ENCODE measurements at places on chromosomes 3 and 15. TPM values are rescaled to one million over a fixed set of nuclear protein-coding genes. Genes with fewer than 3 reads are reported as not detected.

Gene STRIT1
- total RNA-seq = 1.4 TPM

Gene PODXL2
- total RNA-seq = 4.2 TPM

Gene CLCN2
- 4.7 TPM for total RNA-seq

Gene ERICH6
- 0.21 TPM for total RNA-seq

Gene GABRA5
- total RNA-seq = 0.85 TPM

Gene XXYLT1
- total RNA-seq = 18.5 TPM

Gene TMEM42
- 7.9 TPM for total RNA-seq

Gene KLF15
- total RNA-seq = 1.6 TPM

Gene MAPKAPK3
- total RNA-seq = 20.5 TPM

Gene FEZF2
- total RNA-seq = not detected

Gene RFTN1
- 26.3 TPM for total RNA-seq

Gene RASL12
- 54.6 TPM for total RNA-seq

Gene ZNF609
- 23.7 TPM for total RNA-seq

Gene TICRR
- total RNA-seq = 2.9 TPM

Gene NAA80
- total RNA-seq = 2.3 TPM

Gene SLC9C1
- 1.9 TPM for total RNA-seq

Gene NAALADL2
- total RNA-seq = 77.5 TPM

Gene GRAMD1C
- 14.3 TPM for total RNA-seq

Gene SLC51A
- not detected for total RNA-seq

Gene NPRL2
- 17.3 TPM for total RNA-seq

Gene CLDN16
- total RNA-seq = 0.37 TPM

Gene SMCO1
- not detected for total RNA-seq

Gene SPRED1
- total RNA-seq = 94.4 TPM

Gene ZKSCAN7
- 19.5 TPM for total RNA-seq

Gene CCR4
- total RNA-seq = 0.53 TPM

Gene DCLK3
- 1.4 TPM for total RNA-seq

Gene CNTN3
- 27.1 TPM for total RNA-seq

Gene CHRNA3
- 4.7 TPM for total RNA-seq

Gene BOC
- total RNA-seq = 53.0 TPM

Gene DPH6
- total RNA-seq = 40.8 TPM

Gene PLCH1
- 3.2 TPM for total RNA-seq

Gene SLC27A2
- total RNA-seq = 3.5 TPM

Gene IQCF5
- total RNA-seq = not detected

Gene SLC49A4
- 20.0 TPM for total RNA-seq

Gene AHSG
- 0.26 TPM for total RNA-seq

Gene GNAT1
- not detected for total RNA-seq

Gene MAP6D1
- 2.0 TPM for total RNA-seq

Gene CORO2B
- 4.2 TPM for total RNA-seq

Gene ISLR2
- total RNA-seq = 2.9 TPM

Gene NANOGP8
- 0.53 TPM for total RNA-seq

Gene MME
- 59.3 TPM for total RNA-seq

Gene FBXL22
- 26.2 TPM for total RNA-seq
